ENCODE measurements at places on chromosomes 2 and 18.

DNA sequence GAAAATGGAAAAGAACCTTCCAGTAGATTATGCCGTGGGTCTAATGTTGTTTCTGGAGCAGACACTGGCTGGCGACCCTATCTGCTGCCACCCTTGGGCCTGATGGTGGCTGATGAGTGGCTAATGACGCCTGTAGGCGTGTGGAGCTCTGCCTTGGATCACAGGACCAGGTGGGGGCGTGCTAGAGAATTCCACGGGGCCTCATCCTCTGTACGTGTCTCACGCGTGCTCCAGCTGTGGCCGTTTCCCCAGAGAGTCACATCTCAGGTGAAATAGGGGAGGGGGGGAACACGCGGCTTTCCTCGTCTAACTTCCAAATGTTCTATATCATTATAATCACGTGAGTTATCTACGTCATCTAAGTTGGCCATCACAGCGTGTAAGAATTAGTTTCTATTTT lies 160.9 kb upstream of the SMIM21 start:
- DNase-seq: no peak

DNA sequence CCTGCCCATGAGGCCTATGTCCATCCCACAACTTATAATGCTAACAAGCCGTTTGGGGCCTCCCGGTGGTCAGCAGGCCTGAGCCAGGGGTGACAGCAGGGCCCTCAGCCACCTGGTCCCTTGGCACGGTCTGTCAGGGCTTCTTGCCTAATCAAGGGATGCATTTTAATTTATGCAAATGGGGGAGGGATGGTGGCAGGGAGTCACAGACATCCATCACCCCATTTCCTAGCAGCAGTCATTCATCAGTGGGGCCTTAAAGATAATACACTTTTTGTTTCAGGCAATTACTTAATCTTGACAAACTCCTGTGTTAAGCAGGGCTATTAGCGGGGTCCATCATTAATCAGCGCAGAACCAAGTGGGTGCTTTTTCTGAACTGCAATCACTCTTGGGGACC lies 174.5 kb downstream of the GLI2 start:
- DNase-seq: no peak

DNA sequence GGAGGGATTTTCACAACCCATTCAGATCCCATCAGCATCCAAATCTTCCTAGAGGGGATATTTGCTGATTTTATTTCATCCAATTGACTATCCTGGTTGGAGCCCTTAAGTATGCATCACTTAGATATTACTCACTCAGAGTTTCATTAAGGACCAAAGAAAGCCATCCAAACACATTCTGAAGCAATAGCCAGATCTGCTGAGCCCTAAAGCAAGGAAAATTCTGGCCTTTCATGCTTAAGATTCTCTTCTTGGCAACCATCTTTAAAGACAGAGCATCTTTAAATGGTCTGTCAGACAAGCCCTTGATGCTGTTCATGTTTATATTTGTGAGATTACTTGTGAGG lies 40.9 kb upstream of the C1D start:
- DNase-seq: no peak

DNA sequence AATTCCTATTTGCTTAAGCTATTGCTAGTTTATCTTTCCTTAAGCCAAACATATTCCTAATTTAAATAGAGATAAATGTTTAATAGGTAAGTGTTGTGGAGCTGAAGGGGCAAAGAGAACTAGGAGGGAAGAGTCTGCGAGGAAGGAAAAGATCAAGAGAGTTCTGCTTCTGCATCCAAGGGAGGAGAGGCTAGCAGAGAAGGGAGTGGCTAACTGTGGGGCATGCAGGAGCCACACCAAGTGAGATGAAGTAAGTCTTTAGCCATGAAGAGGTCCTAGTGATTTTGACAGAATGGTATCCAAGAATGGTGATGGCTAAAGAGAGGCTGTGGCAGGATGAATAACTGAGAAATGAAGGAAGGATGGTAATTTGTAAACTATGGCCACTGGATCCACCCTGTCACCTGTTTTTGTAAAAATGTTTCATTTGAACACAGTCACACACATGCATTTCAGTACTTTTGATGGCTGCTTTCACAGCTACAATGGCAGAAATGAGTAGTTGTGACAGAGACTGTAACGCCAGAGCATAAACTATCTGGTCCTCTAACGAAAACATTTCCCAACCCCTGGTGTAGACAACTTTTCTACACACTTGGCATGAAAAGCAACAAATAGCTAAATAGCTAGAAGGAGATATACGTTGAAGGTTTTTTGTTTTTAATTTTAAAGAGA lies 15.6 kb downstream of the TPGS2 start:
- DNase-seq: no peak

- no peak for DNase-seq
These were observed 170.4 kb downstream of the ZNF407 start for GRCh38 chr18:74768096-74768495.

GRCh38 chr18:37222999-37223378 lies 342.6 kb downstream of the CELF4 start:
- no peak for DNase-seq

- no peak for DNase-seq
These were observed 586 bp downstream of the FNDC4 start for GRCh38 chr2:27494284-27494943.

GRCh38 chr18:8757396-8757997 lies 52.1 kb downstream of the MTCL1 start:
- DNase-seq: no peak

- DNase-seq: no peak
These were observed 10.9 kb downstream of the TRIP12 start for GRCh38 chr2:229910832-229911412.

GRCh38 chr2:72254831-72255451 lies 107.3 kb upstream of the CYP26B1 start:
- no peak for DNase-seq

DNA sequence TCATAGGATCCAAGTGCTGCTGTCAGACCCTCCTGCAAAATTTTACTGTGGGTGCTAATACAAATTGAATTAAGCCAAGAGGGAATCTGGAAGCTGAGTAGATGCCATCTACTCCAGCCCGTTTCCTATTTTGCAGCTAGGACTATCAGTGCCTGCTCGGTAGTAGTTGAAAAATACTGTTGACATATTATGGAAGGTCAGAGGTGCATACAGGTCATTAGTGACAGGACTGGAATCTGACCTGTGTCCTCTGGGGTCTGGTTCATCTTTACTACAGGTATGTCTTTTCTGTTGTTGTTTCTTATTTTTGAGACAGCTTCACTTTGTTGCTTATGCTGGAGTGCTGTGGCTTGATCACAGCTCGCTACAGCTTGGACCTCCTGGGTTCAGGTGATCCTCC lies 58.8 kb downstream of the MAP4K4 start:
- DNase-seq: no peak

DNA sequence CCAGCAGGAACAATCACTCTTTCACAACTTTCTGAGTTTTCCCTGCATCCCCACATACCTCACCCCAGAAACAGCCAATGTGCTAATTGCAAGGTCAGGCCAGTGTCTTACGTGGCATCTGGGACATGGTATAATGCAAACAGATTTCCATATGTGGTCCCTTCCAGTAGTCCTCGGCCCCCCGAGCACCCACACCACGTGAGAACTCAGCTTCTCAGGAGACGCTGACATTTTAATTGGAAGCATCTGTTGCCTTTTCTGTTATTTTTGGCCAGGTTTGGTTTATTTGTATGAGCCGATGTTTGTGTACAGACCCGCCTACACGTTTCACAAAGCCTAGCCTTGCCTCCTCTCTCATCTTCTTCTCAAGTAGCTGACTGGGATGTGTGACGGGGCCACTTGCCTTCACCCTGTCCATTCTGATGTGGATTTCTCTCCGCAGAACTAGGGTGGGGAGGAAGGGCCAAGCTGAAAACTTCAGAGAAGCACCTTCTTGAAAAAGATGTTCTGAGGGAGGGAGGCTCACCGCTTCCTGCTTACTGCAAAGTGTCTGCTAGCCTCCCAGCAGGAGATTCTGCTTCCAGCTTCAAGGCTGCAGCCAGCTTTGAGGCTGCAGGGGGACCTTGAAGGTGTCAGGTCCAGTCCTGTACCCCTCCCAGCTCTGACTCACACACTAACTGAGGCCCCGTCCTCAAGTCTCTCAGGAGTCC lies 109.6 kb upstream of the SLC14A2 start:
- DNase-seq: no peak

DNA sequence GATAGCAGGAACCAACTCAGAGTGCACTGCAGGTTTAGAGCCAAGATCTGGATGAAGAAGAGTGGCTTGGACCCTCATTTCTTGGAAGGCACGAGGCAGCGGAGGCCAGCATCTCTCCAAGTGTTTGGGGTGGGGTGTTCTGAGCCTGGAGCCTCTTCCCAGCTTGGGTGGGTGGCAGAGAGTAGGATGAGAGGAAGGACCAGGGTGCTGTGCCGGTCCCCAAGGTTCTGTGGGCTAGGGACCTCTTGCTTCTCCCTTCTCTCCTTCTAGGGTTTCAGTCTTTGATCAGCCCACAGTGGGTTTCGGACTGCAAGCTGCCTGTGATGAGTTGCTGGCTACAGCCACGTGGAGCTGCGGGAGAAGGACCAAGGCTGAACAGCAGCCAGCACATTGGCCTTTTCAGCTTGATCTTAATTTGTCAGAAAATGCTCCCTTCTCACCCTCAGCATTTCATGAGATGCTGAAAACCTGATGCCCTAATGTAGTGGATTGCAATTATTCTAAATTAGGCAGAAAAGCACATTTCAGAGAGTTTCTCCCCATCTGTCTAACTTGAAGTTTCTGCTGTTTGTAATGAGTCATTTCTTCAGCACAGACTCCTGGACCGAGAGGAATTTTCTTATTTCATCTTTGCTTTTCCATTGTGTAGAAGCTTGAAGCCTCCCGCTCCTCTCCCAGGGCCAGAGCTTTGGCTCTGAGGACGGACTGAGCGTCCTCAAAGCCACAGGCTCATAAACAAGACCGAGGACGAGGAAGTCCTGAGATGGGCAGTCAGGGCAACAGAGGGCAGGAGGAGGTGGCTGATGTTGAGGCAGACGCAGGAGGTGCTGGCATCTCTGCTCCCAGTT lies 99.1 kb upstream of the HDAC4 start:
- DNase-seq: no peak

GRCh38 chr18:22822841-22823508 lies 110.2 kb upstream of the RBBP8 start:
- DNase-seq: no peak

- no peak for DNase-seq
These were observed 36.2 kb downstream of the ASB1 start for GRCh38 chr2:238462782-238463396.

- no peak for DNase-seq
These were observed 310.1 kb downstream of the EXOC6B start for GRCh38 chr2:72515696-72516095.

DNA sequence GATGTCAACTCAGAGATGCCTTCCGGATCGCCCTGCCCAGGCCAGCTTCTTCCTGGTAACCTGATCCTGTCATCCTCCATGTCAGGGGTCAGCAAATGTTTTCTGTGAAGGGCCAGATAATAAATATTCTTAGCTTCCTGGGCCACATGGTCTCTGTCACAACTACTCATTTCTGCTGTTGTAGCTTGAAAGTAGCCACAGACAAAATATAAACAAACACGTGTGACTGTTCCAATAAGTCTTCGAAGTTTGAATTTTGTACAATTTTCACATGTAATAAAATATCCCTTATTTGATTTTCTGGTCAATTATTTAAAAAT lies 35.8 kb downstream of the ANXA4 start:
- no peak for DNase-seq

Data from colonic mucosa (tissue), 4 donors.